ENCODE measurements at places on chromosomes 3 and 15.

DNA sequence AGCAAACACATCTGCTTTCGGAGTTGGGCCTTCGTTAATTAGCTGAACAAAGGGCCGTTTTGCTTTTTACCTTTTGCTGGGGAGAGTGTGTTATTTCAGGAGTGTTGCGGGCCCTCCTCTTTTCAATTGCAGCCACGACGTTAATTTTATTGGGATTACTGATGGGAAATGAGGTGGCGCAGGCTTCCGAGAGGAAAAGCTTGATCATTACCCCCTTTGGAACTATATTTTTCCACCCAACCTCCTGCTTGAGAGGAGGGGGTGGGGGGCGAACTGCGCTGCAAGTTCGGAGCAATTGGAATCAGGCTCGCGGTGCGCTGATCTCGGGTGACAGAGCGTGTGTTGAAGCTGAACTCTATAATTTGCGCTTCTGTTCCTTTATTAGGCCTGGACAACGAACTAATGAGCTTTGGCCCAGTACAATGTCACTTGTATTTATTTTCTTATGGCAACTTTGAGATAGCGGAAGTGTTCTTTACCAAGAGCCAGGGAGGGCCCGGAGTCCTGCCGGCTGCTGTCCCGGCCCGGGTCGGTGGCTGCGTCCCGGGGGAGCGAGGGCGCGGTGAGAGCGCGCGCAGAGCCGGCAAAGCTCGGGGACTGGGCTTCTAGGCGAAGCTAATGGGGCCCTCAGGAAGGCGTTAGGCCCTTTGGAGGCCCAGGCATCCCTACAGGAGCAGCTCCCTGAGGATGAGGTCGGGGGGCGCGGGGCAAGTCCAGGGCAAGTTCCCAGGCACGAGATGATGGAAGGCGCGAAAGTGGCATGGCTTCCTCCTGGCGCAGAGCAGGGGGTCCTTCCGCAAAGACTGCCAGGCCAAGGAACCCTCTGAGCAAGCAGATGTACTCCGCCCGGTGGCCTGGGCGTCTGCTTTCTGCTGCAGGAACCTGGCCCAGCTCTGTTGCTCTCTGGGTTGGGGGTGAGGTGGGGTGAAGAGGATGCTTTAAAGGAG, 12.9 kb downstream of the NR2F2 start:
- no peak for DNase-seq

GRCh38 chr3:192915304-192915703, 2.4 kb downstream of the MB21D2 start:
- DNase-seq: no peak

GRCh38 chr15:98501192-98501591, 147.1 kb upstream of the IGF1R start:
- no peak for DNase-seq

- DNase-seq: no peak
Observed at GRCh38 chr3:34020726-34021680, 222.6 kb downstream of the PDCD6IP start.

DNA sequence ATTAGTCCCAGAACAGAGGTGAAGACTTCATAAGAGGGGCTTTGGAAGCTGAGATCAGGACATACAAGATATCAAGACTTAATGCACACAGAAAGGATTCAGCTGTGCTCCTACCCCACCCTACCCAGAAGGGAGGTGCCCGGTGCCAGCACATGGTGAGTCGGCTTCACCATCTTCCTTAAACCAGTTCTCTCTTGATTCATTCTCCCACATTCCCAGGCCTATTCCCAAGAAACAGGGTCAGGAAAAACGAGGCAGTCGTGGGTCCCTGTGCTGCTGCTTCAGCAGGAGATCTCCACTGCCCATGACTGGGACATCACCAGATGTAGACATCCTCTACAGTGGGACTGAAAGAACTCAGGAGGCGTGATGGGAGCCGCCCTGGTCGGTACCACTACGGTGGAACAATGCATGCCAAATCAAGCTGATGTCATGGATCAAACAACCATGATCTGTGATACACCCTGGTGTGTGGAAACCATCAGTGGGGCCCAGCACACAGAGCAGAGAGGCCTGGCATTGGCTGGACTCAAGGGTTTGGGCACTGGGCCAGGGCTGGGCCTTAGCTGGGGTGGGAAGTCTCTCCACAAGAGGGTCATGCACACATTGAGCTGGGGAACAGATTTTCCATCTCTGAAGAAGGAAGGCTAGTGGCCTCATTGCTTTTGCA, 41.9 kb downstream of the CCDC12 start:
- DNase-seq: no peak

- DNase-seq: peak; percentile 84
Observed at GRCh38 chr3:66076861-66077470, 38.2 kb upstream of the MAGI1 start.

- no peak for DNase-seq
Observed at GRCh38 chr15:71131601-71132362, 16.5 kb downstream of the THSD4 start.

DNA sequence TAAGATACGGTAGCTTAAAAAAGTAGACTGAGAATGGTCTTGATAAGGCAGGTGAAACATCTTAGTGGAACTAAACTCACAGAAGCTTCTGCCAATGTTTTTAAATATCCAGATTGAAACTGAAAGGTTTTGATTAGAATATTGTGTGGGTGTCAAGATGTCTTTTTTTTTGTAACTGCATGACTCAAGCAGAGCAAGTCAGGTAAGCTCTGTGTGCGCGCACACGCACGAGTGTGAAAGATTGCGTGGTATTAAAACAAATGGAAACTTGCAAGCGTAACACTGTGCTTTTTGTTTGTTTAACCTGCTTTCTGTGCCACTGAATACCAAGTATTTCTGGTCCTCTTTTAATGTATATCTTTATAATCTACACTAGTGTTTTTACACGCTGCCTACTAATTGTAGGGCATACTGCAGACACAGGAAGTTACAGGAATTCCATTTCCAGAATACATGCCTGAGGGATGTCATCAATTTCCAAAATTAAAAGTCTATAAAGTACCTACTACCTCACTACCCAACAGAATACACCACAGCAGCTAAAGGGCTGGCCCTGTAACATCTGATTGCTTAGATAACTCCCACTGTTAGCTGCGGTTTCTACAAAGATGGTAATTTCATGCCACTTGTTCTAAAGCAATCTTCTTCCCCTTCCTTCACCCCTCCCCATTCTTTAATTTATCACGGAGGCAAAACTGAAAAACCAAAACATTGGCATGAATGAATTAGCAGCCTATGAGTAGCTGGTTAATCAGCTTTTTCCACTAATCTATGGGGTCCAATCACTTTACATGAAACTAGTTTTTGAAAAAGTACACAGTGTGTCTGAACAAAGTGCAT, 472.8 kb downstream of the SHQ1 start:
- no peak for DNase-seq

DNA sequence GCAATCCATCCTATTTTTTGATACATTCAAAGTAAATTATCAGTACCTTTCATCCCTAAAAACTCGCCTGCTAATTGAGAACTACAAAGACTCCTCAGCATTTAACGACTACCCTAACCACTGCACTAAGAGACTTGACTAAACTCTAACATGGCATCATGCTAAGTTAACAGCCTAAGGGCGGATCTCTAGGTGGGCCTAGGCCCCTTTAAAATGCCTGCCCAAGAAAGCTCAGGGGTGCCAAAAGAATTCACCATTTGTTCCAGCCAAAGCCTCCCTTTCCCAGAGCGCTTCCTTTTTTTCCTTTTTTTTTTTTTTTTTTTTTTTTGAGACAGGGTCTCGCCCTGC, 568 bp upstream of the NEK4 start:
- no peak for DNase-seq

DNA sequence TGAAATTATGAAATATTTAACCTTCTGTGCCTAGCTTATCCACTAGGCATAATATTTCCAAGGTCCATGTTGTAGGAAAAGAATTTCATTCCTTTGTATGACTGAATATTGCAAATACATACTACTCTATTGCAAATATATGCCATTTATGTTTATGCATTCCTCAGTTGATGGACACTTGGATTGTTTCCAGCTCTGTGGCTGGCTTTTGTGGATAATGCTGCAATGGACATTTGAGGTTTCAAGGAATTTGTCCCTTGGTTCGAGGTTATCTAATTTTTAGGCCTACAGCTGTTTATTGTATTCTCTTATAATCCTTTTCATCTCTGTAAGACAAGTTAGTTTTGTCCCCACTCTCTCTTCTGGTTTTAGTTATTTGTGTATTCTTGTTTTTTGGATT, 7.7 kb upstream of the AADACL2 start:
- DNase-seq: no peak

DNA sequence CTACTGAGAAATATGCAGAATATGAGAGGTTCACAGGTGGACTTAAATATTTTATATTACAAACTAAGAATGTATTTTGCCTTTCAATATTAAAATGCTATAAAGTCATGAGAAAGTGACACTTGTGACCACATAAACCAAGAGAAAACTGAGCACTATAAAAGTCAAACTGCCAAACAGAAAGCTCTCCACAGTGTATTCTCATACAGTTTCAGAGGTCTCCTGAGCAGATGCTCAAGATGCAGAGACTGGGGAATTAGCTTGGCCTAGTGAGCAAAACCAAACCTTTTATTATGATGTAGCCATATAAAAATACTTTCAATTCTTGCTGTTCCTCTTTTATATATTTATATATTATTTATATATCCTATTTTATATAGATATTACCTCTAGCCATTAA, 227.8 kb downstream of the TBC1D5 start:
- no peak for DNase-seq

DNA sequence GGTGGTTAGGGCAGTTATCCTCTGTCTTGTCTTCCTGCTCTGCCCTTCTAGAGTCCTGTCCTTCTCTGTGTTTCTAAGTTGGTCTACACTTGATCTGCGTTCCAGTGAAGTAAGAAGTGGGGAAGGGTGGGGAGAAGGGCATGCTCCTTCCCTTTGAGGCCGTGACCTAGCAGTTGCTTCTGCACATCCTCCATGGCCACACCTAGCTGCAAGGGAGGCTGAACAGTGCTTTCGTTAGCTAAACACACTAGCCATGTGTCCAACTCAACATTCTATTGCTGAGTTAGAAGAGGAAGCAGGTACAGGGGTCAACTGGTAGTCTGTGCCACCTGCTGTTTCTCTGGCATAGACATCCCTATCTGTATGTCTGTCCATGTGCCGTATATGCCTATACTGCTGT, 94.5 kb downstream of the LARS2 start:
- DNase-seq: no peak

DNA sequence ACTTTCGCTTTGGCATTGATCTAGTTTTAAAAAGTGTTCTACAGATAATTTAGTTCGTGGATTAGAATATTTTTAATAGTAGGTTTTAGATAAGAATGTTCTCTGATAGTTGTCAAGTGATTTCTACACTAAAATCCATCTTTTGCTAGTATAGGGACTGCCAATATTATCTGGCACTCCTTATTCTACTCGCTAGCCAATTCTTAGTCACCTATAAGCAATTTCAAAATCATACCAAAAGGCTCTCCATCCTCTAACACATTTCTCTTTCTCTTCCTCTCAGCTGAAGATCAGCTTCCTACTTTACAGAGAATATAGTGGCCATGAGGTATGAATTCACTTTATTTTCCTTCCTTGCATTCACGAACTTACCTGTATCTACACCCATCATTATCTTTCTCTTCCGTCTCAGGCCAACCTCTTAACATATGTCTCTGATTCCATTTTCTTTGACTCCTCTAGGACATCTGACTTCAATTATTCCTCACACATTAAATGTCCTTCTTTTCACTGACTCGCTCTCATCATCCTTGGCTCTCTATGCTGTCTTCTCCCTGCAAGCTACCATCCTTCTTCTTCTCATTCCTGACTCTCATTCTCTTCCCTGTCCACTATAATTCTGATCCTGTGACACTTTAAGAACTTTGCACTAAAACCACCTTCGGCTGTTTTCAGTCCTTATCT, 35.5 kb downstream of the C3orf80 start:
- DNase-seq: no peak

GRCh38 chr3:58332575-58333188, at the start of gene PXK:
Gene PXK (plus strand): TSS chr3:58332892. CDS start chr3:58332989, 97 bp downstream.
- DNase-seq: no peak

Measured in BJ (cell line).